ENCODE measurements at places on chromosomes 7 and 10.

DNA sequence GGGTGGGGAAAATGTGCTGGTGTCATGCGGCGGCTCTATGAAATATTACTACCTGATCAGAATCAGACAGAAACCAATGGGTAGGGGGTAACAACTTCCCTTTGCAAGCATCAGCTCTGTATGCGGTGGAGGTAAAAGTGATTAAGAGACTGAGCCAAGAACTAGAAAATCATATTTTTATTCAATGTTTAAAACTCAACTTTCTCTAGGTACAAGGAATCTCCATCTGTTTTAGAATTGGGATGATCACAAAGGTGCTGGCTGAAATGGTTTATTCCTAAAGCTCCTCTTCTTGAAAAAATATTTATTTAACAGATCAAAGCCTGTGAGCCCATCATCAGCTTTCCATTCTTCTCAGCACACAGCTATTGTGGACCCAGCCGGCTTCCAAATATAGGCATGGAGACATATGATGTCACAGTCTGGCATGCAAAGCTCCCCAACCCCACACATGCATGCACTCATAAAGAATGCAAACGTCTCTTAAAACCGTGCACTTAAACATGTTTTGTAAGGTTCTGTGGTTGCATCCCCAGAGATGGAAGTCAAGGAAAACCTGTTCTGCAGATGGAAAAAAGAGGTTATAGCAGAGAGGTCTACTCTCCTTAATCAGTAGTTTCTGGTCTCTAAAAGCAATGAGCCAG is 126.0 kb downstream of the SKIDA1 start:
- no peak for DNase-seq

DNA sequence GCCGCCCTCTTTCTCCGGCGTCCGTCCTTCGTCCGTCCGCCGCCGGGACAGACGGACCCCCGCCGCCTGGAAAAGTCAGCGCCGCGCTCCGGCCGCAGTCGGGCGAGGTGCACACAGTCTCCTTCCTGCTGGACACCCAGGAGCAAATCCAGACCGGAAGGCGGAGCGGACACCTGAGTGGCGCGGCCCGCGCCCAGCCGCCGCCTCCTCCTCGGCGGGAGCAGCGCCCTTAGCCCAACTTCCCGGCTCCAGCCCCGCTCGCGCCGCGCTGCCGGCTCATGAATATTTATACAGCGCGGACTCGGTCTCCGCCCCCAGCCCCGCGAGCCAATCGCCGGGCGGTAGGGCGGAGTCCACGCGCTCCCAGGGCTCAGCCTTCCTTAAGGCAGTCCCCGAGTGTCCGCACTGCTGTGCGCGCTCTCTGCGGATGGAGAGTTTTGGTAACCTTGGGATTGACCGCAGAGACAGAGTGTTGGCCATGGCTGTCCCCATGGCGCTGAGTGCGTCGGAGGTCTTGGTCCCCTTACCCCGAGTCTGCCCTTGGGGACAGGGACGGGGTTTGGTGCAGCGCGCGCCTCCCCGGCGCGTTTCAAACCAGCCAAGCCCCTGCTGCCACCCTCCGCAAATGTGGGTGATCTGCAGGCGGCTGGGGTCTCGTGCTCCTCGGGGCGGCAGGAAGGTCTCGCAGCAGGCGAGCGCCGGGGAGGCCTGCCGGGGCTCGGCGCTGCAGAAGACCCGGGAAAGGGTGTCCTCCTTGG is at the start of gene FZD8:
Gene FZD8 (minus strand): TSS at position 262 of the 758 bp plus-strand sequence. CDS start 867 bp downstream, outside the sequence.
- DNase-seq: peak; percentile 47

DNA sequence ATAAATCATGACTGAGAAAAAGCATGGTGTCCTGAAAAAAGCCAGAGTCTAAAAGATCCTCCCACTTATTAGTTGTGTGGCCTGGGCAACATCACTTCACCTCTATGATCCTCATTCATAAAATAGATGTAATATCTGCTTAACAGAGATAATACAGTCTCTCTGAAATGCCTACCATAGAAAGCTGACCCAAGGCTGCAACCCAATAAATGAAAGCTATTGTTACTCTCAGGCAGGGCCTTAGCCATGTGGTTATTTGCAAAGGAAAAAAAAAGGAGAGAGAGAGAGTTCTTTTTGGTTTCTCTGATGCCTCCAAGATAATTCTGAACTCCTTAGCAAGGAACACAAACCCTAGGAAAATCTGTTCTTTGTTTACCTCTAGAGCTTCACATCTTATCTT is 7.9 kb downstream of the FAM13C start:
- no peak for DNase-seq

DNA sequence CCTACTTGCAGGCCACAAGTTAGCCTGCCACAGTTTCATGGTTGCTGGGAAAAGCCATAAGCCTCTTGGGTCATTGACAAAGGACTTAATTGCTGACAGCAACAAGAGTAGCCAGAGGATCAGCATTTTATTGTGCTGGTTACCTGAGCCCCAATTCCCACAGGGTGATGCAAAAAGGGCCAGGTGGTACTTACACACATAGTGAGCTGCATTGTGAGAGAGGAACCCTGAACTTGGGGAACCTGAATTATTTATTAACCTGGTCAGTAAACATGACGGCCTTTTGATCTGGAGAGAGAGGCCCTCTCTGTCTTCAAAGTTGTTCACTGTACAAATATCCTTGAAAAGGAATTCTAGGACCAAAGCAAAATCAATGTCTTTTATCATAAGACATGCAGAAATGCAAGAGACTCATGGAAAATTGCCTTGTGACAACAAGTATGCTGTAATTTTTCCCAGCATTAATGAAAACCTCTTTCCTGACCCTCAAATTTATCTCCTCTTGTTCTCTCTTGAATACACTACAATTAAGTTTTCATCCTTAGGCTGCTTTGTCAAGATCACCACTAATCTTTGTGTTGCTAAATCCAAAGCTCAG is 102.9 kb upstream of the PHYHIPL start:
- DNase-seq: no peak

- no peak for DNase-seq
These were observed 33.1 kb downstream of the STAMBPL1 start for GRCh38 chr10:88913127-88913526.

DNA sequence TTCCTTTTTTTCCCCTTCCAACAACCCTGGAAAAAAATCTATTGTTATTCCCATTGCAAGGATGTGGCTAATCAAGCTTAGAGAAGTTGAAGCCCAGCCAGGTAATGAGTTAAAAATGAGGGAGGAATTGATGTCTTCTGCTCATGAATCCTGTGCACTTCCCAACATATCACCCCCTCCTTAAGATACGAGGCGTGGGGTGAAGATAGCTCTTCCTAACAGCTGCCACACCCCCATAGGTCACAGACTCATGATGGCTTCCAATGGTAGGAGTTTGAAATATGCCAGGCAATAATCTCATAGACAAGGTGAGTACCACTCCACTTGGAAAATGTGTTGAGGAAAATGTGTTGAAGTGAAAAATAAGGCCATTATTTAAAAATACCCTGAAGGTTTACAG is 71.3 kb upstream of the HECW1 start:
- DNase-seq: no peak

DNA sequence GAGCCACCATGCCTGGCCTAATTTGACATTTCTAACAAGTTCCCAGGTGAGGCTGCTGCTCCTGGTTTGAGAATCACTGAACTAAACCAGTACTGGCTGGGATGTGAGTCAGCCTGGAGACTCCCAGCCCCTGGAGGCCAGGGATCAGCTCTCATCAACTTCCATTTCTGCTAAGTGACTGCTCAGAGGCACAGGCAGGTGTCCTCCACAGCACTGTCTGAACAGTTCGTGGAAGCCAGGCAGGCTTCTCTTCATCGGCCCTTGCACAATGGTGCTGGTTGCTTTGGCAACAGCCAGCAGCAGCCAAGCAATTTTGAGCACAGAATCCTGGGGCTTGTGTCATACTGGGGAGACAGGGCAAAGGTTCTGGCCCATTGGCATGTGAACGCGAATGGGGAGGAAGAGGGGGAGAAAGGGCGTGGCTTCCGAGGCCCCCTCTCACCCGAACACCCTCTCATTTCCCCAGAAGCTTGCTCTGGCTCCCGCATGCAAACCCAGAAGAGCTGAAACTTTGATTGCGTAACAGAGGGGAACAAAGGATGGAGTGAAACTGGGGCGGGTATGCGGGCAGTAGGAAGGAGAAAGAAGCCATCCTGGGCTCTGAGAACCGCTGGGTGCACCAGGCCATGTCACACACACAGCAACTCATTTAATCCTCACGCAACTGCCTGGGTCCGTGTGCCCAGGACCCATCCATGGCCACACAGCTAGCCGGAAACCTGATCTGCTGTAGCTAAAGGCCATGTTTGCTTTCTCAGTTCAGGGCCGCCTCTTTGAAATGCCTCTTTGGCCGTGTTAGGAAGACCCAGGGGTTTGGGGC is 9.0 kb upstream of the POR start:
- DNase-seq: no peak

DNA sequence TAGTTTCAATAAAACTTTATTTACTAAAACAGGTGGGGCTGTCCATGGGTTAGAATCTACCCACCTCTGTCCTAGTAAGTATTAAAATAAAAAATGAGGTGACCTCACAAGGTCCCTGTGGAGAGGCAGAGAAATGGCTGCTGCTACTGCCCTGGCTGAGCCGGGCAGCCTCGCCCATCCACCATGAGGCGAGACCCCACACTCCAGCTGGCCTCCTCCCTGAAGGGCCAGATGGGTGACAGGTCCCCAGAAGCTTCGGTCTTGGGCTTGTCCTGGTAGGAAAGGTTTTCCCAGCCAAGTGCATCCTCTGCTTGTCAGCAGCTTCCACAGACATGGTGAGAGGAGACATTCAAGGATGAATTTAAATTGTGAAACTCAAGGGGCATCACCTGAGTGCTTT is 565.8 kb downstream of the PTPRN2 start:
- DNase-seq: no peak

- no peak for DNase-seq
These were observed 88.5 kb downstream of the PAXIP1 start for GRCh38 chr7:154914308-154914995.

GRCh38 chr10:43124574-43125273 is 13.5 kb upstream of the CSGALNACT2 start:
- DNase-seq: no peak

DNA sequence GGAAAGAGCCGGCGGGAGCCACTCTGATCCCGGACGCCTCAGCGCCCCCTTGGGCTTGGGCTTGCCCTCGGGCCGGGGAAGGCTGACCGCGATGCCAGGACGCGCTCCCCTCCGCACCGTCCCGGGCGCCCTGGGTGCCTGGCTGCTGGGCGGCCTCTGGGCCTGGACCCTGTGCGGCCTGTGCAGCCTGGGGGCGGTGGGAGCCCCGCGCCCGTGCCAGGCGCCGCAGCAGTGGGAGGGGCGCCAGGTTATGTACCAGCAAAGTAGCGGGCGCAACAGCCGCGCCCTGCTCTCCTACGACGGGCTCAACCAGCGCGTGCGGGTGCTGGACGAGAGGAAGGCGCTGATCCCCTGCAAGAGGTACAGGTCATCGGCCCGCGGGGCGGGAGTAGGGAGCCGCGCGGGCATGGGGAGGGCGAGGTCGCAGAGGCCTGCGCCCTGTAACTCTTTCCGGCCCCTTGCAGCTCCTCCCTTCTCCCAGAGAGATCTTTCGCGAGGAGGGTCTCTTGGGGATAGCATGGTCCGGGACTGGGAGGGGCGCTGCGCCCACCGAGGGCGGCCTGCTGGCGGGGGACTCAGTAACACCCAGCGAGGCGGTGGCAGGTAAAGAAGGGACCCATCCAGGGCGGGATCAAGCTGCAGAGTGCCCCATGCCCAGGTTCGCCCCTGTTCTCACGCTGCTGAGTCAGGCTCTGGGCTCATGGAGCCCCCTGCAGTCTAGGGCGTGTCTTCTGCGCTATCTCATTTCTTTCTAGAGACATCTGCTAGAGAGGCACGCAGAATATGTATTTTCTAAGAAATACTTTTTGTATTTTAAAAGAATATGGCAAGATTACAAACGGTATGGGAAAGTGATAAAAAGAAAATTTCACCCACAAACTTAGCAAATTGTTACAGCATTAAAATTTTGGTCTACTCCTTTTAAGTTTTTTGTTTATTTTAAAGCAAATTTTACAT is 687 bp downstream of the EPDR1 start:
- DNase-seq: no peak

DNA sequence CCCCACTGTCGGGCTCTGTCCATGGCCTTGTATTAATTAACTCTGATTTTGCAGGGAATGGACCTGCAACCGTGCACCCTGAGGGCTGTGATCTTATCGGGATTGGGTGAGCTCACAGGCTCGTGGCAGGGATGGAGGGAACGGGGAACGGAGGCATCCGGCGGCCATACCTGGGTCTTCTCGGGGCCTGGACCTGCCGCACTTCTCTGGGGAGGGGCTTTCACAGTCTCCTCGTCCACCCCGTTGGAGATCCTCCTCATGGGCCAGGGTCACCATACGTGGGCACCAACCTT is 57.5 kb upstream of the SHH start:
- DNase-seq: no peak

- DNase-seq: no peak
These were observed 19.8 kb downstream of the ACBD7 start for GRCh38 chr10:15068802-15069201.

GRCh38 chr7:157513162-157513621 is 176.4 kb downstream of the DNAJB6 start:
- DNase-seq: no peak

- no peak for DNase-seq
These were observed 54.6 kb downstream of the BPGM start for GRCh38 chr7:134701272-134701671.

DNA sequence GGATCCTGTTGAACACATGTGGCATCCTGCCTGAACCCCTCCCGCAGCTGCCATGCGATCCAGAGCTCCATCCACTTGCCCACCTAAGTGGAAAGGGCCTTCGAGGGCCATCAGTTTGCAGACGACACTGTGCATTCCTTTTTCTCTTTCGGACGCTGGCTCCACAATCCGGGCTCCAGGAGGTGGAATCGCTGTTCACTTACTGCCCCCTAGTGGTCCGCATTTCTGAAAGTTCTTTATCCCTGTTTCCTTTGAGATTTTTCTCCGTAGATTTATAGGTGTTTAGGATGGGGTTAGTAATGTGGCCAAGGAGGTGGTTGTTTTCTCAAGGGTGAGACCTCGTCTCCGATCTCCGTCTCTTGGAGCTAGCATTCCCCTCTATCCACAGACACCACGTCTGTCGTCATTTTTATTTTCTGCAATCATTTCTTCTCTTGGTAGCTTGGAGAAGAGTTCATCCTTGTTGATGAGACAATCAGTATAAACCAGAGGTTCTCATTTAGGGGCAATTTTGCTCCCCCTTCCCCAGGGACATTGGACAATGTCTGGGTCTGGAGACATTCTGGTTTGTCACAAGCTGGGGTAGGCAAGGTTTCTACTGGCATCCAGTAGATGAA is 204.6 kb downstream of the ARHGAP21 start:
- no peak for DNase-seq

GRCh38 chr7:71349682-71350481 is 217.9 kb downstream of the GALNT17 start:
- no peak for DNase-seq

DNA sequence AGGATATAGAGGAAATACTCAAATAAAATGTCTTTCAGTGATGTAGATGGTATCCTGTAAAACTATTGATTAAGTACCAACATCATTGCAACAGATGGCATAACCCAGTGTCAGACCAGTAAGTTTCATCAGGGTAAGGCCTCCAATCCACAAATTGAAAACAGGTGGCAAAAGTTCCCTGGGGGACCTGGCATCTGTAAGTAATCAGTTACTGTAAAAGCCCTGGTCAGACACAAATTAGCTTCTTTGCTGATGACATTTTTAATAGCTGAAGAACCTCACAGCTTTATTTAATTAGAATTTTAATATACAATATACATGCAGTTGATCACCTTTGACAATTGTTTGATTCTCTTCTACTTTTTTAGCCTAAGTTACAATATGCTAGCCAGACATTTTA is 152.5 kb downstream of the PLXDC2 start:
- no peak for DNase-seq

Data from esophagus squamous epithelium (tissue), 5 donors.